ENCODE measurements at places on chromosomes 12 and 14. TPM values are rescaled to one million over a fixed set of nuclear protein-coding genes. Genes with fewer than 3 reads are reported as not detected.

The REP15 gene
- 0.64 TPM for total RNA-seq

The KRT79 gene
- not detected for total RNA-seq

The CEP170B gene
- 4.4 TPM for total RNA-seq

The FITM1 gene
- total RNA-seq: 5.8 TPM

The RAPGEF3 gene
- not detected for total RNA-seq

DNA sequence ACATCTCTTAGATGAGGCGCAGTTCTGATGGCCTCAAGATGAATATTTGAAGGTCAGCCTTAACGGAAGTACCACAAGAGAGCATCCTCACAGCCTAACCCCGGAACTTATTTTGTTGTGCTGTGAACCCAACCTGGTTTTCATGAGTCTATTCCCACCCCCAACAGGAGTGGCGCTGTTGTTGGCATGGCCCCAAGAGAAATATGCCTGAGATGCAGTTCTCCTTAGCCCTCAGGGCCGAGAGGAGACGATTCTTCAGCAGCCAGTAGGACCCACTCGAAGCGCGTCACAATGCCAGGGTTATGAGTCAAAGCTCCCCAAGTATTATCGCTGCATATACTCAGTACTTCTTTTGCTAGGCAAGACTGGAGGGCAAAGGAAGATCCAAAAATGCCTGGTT is 24.5 kb upstream of the BCL11B start:
- no peak overlapping the region for H3K27ac ChIP-seq
- no peak overlapping the region for H3K4me3 ChIP-seq
- DNase-seq: no peak
- H3K4me1 ChIP-seq: no peaks in the 10 kb centered on the region
- H3K27me3 ChIP-seq: no peaks in the 10 kb centered on the region

The SIRT4 gene
- total RNA-seq: 7.0 TPM

DNA sequence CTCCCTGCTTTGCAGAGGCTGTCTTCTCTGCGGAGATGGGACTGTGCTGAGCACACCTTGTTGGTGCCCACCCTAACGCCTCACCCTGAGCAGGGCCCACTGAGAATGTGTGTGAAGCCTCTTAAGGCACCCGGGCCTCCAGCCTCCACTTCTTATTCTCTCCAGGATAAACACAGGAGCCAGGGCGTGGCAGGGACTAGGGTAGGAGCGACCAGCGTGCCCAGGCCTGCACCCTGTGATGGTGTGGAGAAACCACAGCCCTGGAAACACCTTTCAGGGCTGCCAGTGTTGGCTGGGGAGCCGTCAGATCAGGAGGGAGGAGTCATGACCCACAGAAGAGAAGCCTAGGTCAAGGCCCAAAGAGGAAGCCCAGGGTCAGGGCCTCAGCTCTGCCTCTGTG is 41.3 kb downstream of the VDR start:
- H3K4me3 ChIP-seq: no peak overlapping the region
- H3K27me3 ChIP-seq: no peaks in the 10 kb centered on the region
- peak overlapping the region; percentile 47 for H3K27ac ChIP-seq
- DNase-seq: no peak
- peaks cover 38% of the 10 kb centered on the region for H3K4me1 ChIP-seq

- no peak overlapping the region for H3K27ac ChIP-seq
- no peak overlapping the region for H3K4me3 ChIP-seq
- DNase-seq: no peak
- H3K4me1 ChIP-seq: no peaks in the 10 kb centered on the region
Observed at GRCh38 chr12:104761611-104762010, 196.5 kb downstream of the SLC41A2 start.

- no peaks in the 10 kb centered on the region for H3K4me1 ChIP-seq
- no peak for DNase-seq
- H3K36me3 ChIP-seq: no peaks in the 10 kb centered on the region
- H3K27me3 ChIP-seq: no peaks in the 10 kb centered on the region
Observed at GRCh38 chr14:61889914-61890351, 127.7 kb downstream of the SNAPC1 start.

GRCh38 chr12:23751641-23752040 is 197.8 kb downstream of the SOX5 start:
- H3K36me3 ChIP-seq: peaks cover 33% of the 10 kb centered on the region
- DNase-seq: no peak

The RNF31 gene
- 65.9 TPM for total RNA-seq

The ADAM21 gene
- 0.07 TPM for total RNA-seq

DNA sequence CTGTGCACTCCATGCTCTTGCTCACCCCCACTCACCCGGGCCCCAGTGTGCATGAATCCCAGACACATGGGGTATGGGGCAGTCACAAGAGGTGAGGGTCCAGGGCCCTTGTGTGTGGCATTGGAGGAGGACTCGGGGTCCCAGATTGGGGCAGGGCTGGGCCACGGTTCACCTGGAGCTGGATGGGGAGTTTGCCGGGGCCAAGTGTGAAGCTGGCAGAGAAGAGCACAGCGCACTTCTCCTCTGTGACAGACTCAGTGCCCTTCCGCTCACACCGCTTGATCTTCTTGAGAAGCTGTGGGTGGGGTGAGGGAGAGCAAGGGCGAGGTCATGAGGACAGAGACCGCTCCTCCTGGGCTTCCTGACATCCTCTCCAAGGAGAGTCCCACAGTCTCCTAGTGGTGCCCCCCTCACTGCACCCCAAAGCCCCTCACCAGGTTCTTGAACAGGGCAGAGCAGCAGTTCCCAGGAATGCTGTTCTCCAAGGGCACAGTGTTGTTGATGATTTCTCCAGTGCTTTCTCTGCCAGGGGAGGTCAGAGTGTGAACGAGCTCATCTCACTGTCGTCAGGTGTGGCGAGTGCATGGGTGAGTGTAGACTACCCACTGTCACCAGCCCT is 6.8 kb downstream of the STAT6 start:
- no peak overlapping the region for H3K27ac ChIP-seq
- no peak overlapping the region for H3K4me3 ChIP-seq

DNA sequence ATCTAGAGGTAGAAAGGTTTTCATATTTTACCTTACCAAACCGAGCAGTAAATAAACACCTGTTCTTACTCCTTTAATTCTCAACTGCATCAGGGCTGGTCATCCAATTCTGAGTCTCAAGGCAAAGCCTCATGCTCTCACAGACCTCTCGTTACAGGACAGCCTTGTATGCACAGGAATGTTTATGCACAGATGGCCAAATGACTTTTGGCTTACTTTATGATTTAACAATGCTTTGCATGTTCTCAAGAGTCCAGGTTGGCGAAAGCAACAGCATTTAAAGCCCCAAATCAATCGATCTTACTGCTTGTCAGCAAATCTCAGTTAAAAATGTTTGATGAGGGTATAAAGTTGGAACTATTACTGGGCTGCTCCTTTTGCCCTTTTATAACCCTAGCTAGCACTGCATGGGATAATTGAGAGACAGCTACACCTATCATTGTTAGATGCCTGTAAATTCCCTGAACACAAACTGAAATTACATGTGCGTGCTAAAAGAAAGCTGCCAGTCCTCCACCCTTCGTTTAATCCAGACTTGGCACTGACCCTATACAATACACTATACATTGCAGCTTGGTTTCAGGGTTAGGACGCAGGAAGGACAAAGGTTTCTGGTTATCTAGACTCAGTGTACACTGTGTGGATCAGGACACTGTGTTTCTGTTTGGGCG is 63.6 kb downstream of the TMCC3 start:
- no peaks in the 10 kb centered on the region for H3K27me3 ChIP-seq
- DNase-seq: no peak
- no peaks in the 10 kb centered on the region for H3K4me1 ChIP-seq
- H3K4me3 ChIP-seq: no peak overlapping the region
